ENCODE measurements at places on chromosomes 6 and 20.

GRCh38 chr6:155152211-155153076 lies 111.4 kb upstream of the CLDN20 start:
- DNase-seq: no peak

DNA sequence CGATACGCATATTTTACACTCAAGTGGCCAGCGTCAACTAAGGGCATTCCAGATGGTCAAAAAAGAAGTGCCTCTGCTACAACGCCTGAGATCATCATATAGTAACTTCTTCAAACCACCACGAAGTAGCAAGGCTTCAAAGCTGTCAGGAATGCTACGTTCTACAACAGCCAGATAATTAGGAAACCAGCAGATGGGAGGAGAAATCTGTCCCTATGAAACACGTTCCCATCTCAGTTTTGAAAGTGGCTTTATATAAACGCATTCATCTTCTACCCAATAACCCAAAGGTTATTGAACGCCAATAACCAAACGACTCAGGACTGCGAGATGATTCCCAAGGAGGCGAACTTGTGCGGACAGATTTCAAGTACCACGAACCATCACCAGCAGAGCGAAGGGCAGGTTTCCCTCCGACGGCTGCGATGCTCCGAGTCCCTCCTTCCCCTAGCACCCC lies 1.2 kb downstream of the ABHD12 start:
- no peak for DNase-seq

DNA sequence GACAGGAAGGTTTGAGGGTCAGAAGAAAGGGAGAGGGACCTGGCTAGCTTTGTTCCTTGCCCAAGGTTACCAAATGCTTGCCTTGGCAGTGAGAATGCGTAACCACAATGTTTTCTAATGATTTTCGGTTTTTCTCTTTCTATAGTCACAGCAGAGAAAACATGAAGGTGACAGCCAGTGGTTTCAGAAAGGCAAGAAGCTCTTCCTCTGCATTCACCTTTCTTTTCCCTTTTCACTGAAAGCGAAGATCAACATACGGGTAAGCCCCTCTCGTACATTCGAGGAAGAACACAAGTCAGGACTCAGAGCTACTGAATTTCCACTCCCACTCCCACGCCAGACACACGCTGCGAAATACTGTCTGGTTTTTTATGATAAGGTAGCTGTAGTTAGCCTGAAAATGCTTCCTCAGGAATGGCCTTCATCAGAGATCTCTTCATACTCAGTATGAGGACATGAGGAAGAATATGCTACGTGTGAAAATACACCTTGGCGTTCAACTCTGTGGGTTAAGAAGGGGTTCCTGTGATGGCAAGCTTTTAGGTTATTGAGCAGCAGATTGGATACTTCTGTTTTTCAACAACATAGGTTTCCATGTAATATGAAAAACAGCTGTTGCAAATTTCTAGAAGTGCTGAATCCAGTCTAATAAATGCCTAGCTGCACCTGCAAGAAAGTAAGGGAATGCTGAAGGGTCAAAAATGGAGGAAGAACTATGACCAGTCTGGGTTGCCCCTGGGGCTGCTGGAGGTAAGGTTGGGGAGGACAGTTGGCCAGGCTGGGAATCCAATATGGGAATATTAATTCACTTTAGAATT lies 7.4 kb upstream of the CD83 start:
- no peak for DNase-seq

DNA sequence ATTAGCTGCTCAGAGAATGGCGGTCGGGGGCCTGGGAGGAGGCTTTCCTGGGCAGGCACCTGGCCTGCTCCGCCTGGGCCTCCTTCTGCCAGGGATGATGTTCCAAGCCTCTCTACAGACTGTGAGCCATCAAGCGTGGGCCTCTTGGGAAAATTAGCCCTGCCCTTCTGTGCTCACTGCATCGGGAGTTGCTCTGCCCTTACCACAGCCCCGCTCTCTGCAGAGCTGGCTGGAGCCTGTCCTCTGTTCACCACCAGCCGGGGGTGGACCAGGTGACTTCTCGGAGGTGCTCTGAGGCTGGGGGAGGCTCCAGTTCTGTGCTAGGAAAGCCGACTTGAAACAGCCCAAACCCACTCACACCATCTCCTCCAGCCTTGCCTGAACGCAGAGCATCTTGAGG lies 24.2 kb downstream of the MDGA1 start:
- DNase-seq: no peak

GRCh38 chr6:21367148-21367547 lies 226.4 kb upstream of the SOX4 start:
- no peak for DNase-seq

- no peak for DNase-seq
These were observed 24.4 kb downstream of the GRIK2 start for GRCh38 chr6:101417900-101418299.

DNA sequence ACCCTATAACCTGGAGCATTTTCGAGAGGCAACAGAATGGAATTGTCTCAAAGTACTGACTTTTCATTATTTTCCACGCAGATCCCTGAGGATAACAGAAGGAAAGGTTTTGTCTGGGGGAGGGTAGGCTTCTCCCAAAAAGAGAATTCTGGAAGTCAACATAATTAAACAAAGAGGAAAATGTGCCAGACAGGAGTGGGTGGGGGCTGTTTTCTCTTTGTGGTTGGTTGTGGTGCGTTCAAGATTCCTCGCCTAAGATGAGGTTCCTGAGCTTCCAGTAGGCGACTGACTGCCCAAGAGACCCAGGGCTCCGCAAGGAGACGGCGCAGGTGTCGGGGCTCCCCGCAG lies 70.4 kb downstream of the SOX4 start:
- no peak for DNase-seq

DNA sequence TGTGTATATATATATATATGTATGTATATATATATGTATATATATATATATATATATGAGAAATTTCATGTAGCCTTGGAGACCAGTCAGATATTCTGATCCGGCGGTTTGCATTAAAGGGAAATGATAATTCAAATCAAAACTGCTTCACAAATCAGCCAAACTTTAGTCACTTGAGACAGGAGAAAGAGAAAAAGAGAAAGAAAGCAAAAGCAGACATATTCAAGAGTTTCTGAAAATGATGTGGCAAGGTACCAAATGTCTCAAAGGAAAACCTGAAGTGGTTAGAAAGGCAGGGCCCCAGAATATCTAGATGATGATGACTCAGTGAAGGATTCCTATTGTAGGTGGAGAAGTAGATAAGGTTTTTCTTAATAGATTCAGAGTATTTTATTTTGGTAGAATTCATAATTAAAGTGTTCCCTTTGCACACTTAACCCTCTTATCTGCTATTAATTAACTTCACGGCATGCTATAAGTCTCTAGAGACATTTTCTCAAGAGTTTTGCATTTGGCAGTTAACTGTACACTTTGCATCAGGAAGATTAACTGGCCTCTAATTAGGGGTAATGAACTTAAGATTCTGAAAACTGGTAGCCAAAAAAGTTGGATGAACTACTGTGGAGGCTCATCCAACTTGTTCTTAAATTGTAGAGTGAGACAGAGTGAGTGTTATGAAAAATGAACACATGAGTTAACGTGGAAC lies 50.1 kb upstream of the ASF1A start:
- DNase-seq: no peak

GRCh38 chr6:131041814-131042213 lies 21.2 kb downstream of the EPB41L2 start:
- no peak for DNase-seq

GRCh38 chr20:36574366-36575135 lies 1.2 kb downstream of the TGIF2 start:
- DNase-seq: no peak
